Hematopoietic multipotent progenitor cell (in vitro differentiated cells): ENCODE measurements at places on chromosomes 3 and 15.

DNA sequence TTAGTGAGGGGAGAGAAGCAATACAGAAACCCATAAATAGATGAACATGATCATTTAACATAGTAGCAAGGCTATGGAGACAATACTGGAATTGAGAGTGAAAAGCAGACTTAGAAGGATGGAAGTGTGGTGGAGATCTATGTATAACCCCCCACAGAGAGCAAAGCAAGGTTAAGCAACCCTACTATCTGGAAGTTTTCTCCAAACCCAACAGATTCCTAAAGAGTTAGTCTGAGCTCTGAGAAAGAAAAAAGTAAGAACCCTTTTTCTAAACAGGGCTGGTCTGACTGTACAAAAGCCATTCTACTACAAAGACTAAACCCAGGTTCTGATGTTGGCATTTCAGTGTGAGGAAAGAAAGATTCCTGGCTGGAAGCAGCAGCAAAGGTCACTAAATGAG is 153.2 kb downstream of the WNT5A start:
- no peak for DNase-seq

DNA sequence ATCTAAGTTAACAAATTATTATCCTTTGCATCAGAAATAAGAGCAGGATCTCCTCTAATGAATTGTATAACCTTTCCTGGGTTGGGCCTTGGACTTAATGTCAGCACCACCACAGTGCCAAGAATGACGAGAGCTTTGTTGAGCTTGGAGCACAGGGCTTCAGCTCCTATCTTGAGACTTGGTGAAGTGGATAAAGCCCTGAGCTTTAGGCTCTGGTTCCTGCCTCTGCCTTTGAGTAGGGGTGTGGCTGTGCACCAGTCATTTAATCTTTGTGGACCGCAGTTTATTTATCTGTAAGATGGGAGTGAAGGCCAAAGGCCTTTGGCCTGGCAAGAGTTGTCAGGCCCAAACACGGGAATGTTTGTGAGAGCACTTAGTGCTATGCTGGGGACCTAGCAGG is 162.2 kb downstream of the VGLL4 start:
- DNase-seq: no peak

DNA sequence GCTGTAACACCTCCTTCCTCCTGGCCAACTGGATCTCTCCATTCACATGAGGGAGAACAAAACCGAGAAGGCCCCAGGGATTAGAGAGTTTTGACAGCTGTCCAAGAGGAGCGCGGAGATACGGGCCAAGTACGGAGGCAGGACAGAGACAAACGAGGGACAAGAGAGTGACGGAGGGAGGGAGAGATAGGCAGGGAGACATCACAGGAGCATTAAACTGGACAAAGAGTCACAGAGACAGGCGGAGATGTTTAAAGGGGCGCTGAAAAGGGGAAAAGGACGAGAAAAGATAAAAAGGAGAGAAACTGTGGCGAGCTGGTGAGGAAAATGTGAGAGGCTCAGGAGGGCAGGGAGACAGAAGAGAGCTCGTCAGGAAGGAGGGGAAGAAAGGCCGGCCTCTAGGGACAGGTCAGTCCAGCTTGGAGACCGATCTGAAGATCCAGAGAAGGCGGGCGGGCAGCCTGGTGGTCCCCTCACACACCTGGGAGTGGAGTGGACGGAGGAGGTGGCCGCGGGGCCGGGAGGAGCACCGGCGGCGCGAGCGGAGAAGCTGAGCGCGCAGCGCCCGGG is 40.5 kb upstream of the ROPN1 start:
- no peak for DNase-seq

GRCh38 chr15:73333001-73333400 is 35.8 kb downstream of the HCN4 start:
- no peak for DNase-seq

DNA sequence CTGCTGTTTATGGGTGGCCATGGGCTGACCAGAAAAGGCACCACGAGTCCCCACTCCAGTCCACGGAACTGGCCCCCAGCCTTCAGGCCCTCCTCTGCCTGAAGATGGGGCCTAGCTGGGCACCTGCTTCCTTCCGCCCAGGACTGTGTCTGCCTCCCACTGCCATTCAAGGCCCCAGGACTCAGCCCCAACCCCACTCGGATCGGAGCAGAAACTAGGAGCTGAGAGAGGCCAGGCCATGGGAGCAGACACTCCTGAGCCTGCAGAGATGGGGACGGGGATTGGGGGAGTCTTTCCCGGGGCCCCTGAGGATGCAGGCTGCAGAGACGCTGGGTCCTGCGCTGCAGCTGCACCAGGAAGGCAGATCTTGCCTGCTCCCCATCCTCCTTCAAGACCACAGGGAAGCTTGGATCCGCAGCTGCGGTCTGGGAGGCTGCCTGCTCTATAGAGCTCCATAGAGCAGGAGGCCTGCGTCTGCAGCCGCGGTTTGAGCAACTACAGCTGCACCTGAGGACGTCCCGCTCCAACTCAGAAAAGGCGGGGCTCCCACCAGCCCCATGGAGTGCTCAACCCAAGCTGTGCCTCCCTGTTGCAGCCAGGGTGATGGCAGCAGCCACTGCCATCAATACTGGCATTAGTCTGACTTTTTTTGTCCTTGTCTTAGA is 383.9 kb upstream of the TMCO5A start:
- DNase-seq: no peak
